Fibroblast of skin of scalp (primary cell): ENCODE measurements at places on chromosomes 1 and 21.

DNA sequence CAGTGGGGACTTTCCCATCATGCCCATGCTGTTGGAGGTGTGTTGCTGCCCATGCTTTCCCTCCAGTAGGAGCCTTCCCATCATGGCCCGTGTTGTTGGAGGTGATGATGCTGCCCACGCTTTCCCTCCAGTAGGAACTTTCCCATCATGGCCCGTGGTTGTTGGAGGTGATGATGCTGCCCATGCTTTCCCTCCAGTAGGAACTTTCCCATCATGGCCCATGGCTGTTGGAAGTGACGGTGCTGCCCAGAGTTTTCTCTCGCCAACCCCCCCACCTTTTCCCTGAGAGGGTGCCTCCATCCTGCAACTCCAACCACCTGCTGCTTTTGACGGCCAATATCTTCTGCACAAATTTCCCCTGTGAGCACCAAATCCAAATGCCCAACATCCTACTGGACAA lies 205.7 kb downstream of the TOMM20 start:
- DNase-seq, result no peak

- DNase-seq, result no peak
These were observed 11.3 kb downstream of the LRRC47 start for GRCh38 chr1:3785045-3785444.

- no peak for DNase-seq
These were observed 35.9 kb downstream of the POFUT2 start for GRCh38 chr21:45251635-45252447.

DNA sequence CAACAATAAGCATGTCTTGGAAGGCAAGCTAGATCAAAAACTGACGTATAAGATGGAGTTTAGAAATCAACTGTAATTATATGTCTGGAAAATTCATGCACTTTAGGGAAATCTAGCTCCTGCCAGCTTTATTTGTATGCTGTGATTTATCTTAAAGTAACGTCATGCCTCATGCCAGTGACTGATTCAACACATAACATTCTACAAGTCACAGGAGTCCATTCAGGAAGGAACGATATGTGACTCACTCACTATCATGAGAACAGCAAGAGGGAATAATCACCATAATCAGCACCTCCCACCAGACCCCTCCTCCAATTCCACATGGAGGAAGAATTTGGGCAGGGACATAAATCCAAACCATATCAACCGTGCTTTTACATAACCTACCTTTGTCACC lies 682.4 kb upstream of the ADAMTS5 start:
- DNase-seq, result peak; percentile 91

GRCh38 chr1:119253366-119253765 lies 112.9 kb upstream of the WARS2 start:
- no peak for DNase-seq

GRCh38 chr1:93827633-93828366 lies 51.2 kb downstream of the DNTTIP2 start:
- DNase-seq, result peak; percentile 73

DNA sequence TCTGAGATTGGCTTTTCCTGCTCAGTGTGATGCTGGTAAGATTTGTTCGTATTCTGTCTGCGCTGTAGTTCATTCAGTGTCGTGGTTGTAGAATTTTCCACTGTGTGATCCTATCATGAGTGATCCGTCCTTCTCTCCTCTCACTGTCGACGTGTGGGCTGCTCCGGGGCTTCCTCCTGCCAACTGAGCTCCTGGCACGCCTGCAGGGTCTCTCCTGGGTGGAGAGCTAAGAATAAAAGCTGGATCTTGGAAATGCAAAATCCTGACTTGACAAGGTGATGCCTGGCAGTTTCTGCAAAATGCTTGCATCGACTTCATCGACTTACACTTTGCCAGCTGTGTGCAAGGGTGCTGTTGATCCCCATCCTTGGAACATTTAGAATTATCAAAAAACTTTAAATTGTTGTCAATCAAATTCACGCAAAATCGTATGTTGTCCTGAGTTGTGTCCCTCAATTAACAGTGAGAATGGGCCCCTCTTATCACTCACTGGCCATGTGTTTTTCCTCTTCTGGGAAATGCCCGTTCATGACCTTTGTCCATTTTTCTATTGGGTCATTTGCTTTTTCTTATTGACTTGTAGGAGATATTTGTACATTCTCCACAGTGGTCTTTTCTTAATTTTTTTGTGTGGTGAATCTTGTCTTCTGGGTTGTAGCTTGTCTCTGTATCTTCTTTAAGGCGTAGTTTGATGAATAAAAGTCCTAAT lies 125.5 kb downstream of the CRYAA start:
- DNase-seq, result no peak

DNA sequence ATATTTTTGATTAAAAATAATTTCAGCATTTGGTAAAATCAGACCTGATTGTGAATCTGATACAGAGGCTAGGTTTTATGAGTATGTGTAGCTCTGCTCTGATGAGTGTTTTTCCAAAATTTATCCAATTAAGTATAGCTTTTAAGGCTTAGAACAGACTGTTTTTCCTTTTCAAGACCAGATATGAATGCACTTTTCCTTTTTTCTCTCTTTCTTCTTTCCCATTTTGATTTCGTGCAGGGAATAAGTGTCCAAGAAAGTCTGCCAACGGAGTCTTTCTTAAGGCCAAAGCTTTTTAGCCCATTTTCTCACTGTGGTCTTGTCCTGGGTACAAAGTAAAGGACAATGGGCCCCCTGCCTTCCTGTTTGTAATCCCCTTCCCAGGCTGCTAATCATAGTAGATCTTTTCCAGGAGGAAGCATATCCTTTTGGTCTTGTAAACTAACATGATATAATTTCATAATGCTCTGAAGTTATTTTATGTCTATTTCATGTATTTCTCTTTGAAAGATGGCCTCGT lies 2.9 kb downstream of the KIF1B start:
- no peak for DNase-seq

GRCh38 chr1:165010418-165011070 lies 346.0 kb downstream of the LMX1A start:
- no peak for DNase-seq

- DNase-seq, result peak; percentile 52
These were observed 22.1 kb upstream of the NEXN start for GRCh38 chr1:77866296-77866695.

DNA sequence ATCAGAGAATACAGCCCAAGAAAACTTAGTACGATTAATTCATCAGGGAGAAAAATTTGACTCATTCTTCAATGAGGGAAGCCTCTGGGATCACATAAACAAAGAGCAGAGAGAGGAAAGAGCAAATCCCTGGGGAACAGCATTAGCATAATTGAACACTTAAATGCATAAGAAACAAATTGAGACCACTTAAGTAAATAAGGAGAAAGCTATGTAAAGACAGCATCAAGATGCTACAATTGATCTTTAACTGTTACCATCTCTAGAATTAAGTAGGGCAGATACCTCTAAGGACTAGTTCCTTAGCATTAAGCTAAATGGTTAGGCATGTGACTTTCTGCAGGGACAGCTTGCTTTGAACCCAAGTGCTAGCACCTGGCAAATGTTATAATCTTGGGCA lies 265.1 kb upstream of the NEGR1 start:
- no peak for DNase-seq

- no peak for DNase-seq
These were observed 39.7 kb downstream of the RNASEL start for GRCh38 chr1:182549346-182549745.

GRCh38 chr1:205237526-205238484 lies 10.1 kb downstream of the TMCC2 start:
- no peak for DNase-seq

GRCh38 chr1:145901312-145902021 lies 8.4 kb downstream of the ITGA10 start:
- no peak for DNase-seq

DNA sequence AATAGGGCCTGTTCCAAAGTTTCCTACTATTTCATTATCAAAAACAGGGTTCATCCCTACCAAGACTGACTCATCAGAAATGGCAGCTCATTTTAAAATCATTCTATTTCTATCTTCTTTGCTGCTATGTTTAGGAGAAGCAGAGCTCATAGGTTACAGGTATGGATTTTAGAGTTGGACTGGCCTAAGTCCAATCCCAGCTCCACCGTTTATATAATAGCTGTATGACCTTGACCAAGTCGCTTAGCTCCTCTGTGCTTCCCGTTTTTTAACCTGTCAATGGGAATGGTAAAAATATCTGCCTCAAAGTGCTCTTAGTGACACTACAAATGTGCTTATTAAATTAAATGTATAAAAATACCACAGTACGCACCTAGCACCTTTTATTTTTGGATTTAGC lies 412.6 kb downstream of the ZP4 start:
- no peak for DNase-seq

- DNase-seq, result no peak
These were observed 24.9 kb downstream of the VANGL1 start for GRCh38 chr1:115666702-115667101.

DNA sequence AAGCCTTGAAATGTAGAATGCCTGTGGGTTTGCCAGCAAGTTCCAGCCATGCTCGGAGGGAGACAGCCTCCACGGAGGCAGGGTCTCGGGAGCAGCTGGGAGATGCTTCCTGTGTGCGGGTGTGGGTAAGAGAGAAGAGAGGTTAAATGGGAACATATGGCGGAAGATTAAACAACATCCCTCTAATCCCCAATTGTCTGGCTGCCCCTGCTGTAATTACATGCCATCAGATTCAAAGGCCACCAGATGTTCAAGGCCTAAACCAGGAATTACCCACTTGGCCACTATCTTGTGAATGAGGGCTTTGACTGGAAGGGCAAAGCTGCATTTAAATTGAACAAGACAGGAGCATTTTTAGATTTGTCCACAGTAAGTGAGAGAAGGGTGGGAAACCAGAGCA lies 81.4 kb upstream of the BACE2 start:
- no peak for DNase-seq

DNA sequence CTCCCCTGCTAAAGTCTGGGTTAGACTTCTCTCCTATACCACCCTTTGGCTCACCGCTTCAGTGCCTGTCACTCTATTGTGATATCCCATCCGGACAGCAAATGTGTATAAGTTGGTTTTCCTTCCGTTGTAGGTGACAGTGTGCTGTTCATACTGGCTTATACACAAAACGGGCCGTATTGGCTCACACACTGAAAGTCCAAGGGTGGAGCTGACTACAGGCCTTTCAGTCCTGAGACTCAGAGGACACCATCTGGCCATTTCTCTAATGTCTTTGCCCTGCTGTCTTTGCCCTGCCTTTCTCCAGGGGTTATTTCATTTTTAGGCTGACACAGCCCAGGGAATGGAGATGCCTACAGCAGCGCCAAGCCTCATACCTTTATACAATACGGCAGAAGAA lies 90.7 kb downstream of the URB2 start:
- no peak for DNase-seq
